ENCODE measurements at places on chromosomes 16 and 17.

- DNase-seq: no peak
Measured at GRCh38 chr16:67847064-67847861, at the start of gene CENPT. TSS of gene CENPT (minus strand) at chr16:67847693. CDS start at chr16:67833859, 13,834 bp downstream.

DNA sequence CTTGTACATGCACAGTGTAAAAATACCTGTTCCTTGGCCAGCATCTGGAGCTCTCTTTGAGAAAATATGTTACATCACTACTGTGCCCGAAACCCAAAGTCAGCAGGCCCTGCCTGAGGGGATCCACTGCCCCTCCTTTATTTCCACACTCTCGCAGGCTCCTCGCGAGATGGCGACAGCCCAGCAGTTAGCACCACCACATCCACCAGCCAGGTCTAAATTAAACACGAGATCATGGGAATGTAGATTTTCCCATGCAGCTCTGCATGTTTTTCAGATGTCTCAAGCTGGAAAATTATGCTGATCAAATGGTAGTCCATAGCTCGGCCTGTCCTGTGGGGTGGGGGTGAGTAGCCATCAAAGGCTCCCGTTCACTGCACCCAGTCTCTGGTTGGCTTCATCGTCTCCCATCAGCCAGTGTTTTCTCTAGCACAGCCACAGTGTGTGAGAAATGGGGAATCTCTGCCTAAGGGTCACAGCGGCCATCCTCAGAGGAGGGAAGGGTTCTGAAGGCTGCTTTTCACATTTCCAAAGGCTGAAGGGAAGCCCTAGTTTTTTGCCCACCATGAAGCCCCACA, 34.7 kb downstream of the EPN2 start:
- DNase-seq: no peak

GRCh38 chr16:2152695-2153506, 2.7 kb upstream of the TRAF7 start:
- DNase-seq: no peak

GRCh38 chr16:2786061-2786825, 1.1 kb downstream of the PRSS33 start:
- no peak for DNase-seq

DNA sequence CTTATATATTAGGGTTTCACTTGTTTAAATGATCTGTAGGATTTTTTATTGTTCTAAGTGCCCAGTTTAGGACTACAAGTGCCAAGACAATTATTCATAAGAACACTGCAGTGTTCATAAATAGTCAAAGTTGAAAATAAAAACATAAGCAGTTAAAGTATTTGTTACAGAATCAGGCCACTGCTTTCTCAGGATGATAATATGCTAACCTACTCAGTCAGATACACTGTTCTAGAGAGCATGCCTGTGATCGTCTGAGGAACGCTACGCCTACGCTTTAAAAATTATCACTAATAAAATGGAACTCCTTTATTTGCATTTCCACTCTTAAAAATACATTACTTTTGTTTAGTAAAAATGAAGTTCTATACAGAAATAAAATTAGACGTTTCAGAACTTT, 37.4 kb upstream of the TRAP1 start:
- no peak for DNase-seq

DNA sequence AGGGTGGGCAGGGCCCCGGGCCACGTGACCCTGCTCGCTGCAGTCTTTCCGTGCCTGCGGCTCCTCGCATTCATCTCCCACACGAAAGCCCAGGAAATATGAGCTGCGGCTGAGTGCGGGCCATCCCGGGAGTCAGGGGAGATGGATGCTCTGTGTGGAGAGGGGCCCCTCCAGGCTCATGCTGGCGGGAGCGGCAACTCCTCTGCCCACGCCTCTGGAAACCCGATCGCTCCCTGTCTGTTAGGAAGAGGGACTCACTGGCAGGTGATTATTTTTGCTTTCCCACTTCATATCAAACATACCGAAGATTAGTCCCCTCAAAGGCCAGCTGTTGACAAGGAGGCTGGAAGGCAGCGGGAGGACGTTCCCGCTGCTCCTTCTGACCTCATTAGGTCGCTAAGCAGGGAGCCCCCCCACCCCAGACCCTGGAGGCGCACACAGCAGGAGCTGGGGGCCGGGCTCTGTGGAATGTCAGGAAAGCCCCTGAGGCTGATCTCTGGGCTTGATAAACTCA, 228.5 kb downstream of the FOXL1 start:
- DNase-seq: no peak

DNA sequence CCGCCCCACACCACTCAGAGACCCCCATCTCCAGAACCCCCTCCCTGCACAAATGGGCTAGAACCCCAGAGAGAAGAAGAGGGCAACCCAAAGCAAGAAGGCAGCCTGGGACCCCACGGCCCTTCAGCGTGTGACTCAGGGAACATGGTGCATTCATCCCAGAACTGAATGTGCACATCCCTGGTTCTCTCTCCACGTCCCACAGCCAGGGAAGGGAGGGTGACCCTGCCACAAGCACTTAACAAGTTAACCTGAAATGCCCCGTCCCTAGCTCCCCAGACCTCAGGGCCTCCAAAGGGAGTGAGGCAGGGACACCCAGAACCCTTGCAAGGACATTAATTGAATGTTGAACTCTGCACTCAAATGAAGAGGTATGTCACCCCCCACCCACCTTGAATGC, 202.5 kb upstream of the TNRC6C start:
- no peak for DNase-seq

DNA sequence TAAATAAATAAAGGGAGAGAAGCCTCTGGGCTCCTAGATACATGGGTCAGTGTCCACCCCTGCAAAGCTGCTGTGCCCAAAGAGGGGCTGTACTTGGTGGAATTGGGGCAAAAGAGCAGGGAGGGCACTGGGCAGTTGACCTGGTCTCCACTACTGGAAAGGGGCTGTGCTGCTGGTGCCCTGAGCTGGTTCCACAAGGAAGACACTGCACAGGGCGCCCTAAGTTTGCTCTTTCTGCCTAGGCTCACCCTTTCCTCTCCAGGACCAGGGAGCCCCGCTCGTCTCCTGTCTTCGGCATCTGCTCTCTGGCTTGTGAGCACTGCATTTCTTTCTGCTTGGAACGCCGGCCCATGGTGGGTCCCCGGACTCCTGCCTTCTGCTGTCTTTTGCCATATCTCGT, 161.9 kb downstream of the SEC14L1 start:
- no peak for DNase-seq

- no peak for DNase-seq
Measured at GRCh38 chr17:44636562-44636961, 19.7 kb upstream of the MEIOC start.

- no peak for DNase-seq
Measured at GRCh38 chr16:76866994-76867393, 324.0 kb upstream of the MON1B start.

DNA sequence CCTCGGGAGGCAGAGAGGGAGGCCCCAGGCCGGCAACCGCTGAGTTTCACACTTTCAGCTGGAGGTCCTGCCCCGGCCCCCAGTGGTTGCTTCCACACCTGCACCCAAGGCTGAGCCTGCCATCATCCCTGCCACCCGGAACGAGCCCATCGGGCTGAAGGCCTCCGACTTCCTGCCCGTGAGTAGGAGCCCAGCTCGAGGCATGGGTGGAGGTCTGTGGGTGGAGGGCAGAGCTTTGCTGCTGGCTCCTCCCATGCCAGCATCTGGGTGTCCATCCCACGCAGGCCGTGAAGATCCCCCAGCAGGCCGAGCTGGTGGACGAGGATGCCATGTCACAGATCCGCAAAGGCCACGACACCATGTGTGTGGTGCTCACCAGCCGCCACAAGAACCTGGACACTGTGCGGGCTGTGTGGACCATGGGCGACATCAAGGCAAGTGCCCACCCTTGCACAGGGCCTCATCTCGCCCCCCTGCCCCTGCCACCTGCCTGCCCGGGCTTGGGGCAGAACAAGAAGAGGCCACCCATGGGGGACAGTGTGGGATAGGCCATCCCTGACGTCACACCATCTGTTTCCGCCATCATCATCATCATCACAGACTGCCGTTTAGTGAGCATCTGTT, 19.6 kb downstream of the KATNB1 start:
- DNase-seq: no peak

GRCh38 chr17:64327201-64327930, 63.3 kb downstream of the PECAM1 start:
- DNase-seq: no peak
